Activated CD4-positive, alpha-beta memory T cell treated with anti-CD3 and anti-CD28 coated beads for 36 hours (primary cell): ENCODE measurements at places on chromosomes 12 and 14. TPM values are rescaled to one million over a fixed set of nuclear protein-coding genes. Genes with fewer than 3 reads are reported as not detected.

The TAC3 gene
- not detected for total RNA-seq

The HHIPL1 gene
- total RNA-seq: 0.29 TPM

The SRRM4 gene
- not detected for total RNA-seq

The CEBPE gene
- total RNA-seq: 0.34 TPM

The RHOJ gene
- total RNA-seq: not detected

The SAMD15 gene
- total RNA-seq: 0.38 TPM

The OLR1 gene
- not detected for total RNA-seq

The TMEM253 gene
- total RNA-seq: not detected

The SERPINA5 gene
- total RNA-seq: not detected

The GYS2 gene
- total RNA-seq: not detected

The TBX5 gene
- total RNA-seq: not detected

The TAS2R43 gene
- total RNA-seq: 0.21 TPM

The DBX2 gene
- not detected for total RNA-seq

The NFATC4 gene
- not detected for total RNA-seq

The DNAJC22 gene
- not detected for total RNA-seq

- H3K4me1 ChIP-seq: no peaks in the 10 kb centered on the region
- H3K27me3 ChIP-seq: peaks cover 2% of the 10 kb centered on the region
- H3K4me3 ChIP-seq: no peak overlapping the region
- no peak for DNase-seq
- H3K36me3 ChIP-seq: no peaks in the 10 kb centered on the region
These were observed 197.9 kb upstream of the ALG10B start for GRCh38 chr12:38118632-38119031.

DNA sequence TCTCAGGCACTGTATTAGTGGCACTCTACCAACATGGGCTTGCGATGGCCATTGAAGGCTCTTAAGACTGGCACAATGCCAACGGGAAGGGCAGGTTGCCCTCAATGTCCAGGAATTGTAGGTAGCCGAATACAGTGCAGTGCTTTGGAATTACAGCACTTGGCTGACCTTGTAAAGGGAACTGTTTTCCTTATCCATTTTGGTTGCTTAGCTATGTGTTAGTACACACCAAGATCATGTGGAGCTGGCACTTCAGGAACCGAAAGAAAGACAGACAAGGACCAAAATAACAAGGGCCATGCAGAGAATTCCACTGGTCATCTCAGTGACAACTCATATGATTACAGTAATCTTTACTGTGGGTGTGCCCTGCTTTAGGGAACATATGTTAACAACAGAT is 72.7 kb downstream of the DYRK2 start:
- no peaks in the 10 kb centered on the region for H3K4me1 ChIP-seq
- H3K27ac ChIP-seq: no peak overlapping the region
- no peak overlapping the region for H3K4me3 ChIP-seq
- H3K36me3 ChIP-seq: no peaks in the 10 kb centered on the region
- no peak for DNase-seq

GRCh38 chr12:2749580-2749979 is 45.2 kb upstream of the FKBP4 start:
- no peak overlapping the region for H3K27ac ChIP-seq
- peaks cover 20% of the 10 kb centered on the region for H3K27me3 ChIP-seq
- H3K4me3 ChIP-seq: no peak overlapping the region
- no peaks in the 10 kb centered on the region for H3K36me3 ChIP-seq

GRCh38 chr12:92573104-92573503 is 129.7 kb upstream of the PLEKHG7 start:
- no peak overlapping the region for H3K4me3 ChIP-seq
- no peak for DNase-seq
- peaks cover 8% of the 10 kb centered on the region for H3K4me1 ChIP-seq
- no peak overlapping the region for H3K27ac ChIP-seq

- no peaks in the 10 kb centered on the region for H3K36me3 ChIP-seq
- H3K27me3 ChIP-seq: peaks cover 25% of the 10 kb centered on the region
- no peaks in the 10 kb centered on the region for H3K4me1 ChIP-seq
- no peak overlapping the region for H3K4me3 ChIP-seq
- H3K27ac ChIP-seq: no peak overlapping the region
These were observed 113.7 kb upstream of the RTL1 start for GRCh38 chr14:101017209-101017608.

- H3K27ac ChIP-seq: no peak within 1 kb of the TSS
- peak; percentile 31 for DNase-seq
- H3K4me3 ChIP-seq: peak within 1 kb of the TSS; percentile 49
- no peaks in the 10 kb centered on the region for H3K36me3 ChIP-seq
These were observed at the start of gene MMP17 for GRCh38 chr12:131827961-131828534. MMP17 (plus strand) TSS chr12:131828393; CDS start chr12:131828495, 102 bp downstream.

DNA sequence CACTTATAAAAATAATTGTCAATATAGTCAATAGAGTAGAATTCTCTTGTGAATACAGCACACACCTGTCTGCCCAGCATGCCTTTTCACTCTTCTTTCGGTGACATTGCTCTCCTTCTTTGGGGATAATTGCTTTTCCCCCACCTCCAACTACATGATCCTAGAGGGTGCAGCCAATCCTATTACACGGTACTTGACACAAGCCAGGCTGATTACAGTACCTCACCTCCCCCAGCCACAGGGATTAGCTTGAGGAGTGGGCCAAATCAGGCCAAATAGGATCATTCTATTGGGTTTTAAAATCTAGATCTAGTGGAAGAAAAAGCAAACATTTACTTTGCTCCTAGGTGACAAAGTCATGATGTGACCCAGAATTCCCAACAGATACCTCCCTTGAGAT is 16.8 kb upstream of the NFYB start:
- DNase-seq: no peak
- H3K27me3 ChIP-seq: no peaks in the 10 kb centered on the region
- peaks cover 9% of the 10 kb centered on the region for H3K4me1 ChIP-seq
- H3K36me3 ChIP-seq: no peaks in the 10 kb centered on the region
- H3K27ac ChIP-seq: no peak overlapping the region
- H3K4me3 ChIP-seq: no peak overlapping the region

DNA sequence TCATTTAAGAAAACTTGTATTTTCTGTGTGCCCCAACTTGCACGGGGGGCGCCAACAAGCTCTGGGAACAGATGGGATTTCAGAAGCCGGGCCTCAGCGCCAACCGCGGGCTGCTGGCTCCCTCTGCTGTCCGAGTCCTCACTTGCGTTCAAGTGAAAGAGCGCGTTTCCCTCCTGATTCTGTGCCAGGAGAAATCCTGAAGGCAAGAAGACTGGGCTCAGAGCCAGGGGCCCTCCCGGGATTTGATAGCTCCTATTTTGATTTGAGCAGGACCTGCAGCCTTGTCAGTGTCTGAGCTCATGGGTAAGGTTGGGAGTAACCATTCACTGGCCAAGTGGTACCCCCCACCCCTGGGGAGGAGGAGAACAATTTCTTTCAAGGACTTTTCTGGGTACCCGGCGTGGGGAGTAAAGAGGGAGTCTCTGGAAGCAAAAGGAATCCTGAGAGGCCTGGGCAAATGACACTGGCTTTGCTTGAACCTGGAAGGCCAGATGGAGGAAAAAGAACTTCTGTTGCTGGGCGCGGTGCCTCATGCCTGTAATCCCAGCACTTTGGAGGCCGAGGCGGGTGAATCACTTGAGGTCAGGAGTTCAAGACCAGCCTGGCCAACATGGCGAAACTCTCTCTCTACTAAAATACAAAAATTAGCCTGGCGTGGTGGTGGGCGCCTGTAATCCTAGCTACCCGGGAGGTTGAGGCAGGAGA is 179.0 kb upstream of the RGS6 start:
- peak; percentile 79 for DNase-seq
- no peak overlapping the region for H3K4me3 ChIP-seq
- no peaks in the 10 kb centered on the region for H3K4me1 ChIP-seq

- H3K4me3 ChIP-seq: no peak overlapping the region
- no peaks in the 10 kb centered on the region for H3K4me1 ChIP-seq
These were observed 9.4 kb upstream of the NOPCHAP1 start for GRCh38 chr12:104976703-104977102.

GRCh38 chr12:12039897-12040296 is 30.8 kb upstream of the BCL2L14 start:
- peaks cover 1% of the 10 kb centered on the region for H3K27me3 ChIP-seq
- H3K27ac ChIP-seq: no peak overlapping the region
- H3K4me3 ChIP-seq: no peak overlapping the region
- H3K4me1 ChIP-seq: peaks cover 17% of the 10 kb centered on the region
- DNase-seq: no peak

- no peak overlapping the region for H3K27ac ChIP-seq
- no peaks in the 10 kb centered on the region for H3K27me3 ChIP-seq
- DNase-seq: no peak
- no peaks in the 10 kb centered on the region for H3K36me3 ChIP-seq
These were observed 46.2 kb downstream of the GALNT8 start for GRCh38 chr12:4766445-4766844.

DNA sequence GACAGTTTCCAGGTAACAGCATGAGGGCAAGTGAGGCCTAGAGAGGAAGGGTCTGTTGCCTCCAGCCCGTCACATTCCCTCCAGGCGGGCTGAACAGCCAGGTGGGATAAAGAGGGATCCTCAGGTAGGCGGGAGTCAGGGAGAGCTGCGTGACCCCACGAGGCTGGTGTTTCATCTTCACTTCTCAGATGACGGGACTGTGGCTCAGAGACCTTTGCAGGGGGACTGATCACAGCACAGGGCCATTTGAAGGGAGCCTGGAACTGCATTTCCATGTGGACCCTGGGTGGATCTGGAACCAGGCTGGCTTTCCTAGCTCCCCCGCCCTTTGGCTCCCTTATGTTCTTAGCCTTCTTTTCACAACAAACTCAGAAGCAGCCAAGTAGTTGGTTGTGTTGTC is 37.4 kb downstream of the SH2B3 start:
- H3K27me3 ChIP-seq: no peaks in the 10 kb centered on the region
- H3K4me1 ChIP-seq: peaks cover 85% of the 10 kb centered on the region
- peaks cover 32% of the 10 kb centered on the region for H3K36me3 ChIP-seq
- H3K4me3 ChIP-seq: no peak overlapping the region

- H3K4me3 ChIP-seq: no peak overlapping the region
- peaks cover 5% of the 10 kb centered on the region for H3K27me3 ChIP-seq
- no peak overlapping the region for H3K27ac ChIP-seq
- H3K4me1 ChIP-seq: no peaks in the 10 kb centered on the region
These were observed 9.2 kb upstream of the ALDH2 start for GRCh38 chr12:111757361-111758119.
